ENCODE measurements at places on chromosomes 16 and 17.

- no peak for DNase-seq
Measured at GRCh38 chr17:38324772-38325171, 19.0 kb downstream of the GPR179 start.

DNA sequence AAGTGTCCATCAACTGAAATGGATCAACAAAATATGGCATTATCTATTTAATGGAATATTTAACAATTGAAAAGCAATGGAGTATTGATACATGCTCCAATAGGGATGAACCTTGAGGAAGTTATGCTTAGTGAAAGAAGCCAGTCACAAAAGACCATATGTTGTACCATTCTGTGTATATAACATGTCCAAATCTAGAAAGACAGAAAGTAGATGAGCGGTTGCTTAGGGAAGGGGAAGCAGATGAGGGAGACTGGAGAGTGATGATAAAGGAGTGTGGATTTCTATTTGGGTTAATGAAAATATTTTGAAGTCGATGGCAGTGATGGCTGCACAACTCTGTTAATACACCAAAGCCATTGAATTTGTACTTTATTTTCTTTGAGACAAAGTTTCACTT is 8.5 kb upstream of the ERN1 start:
- no peak for DNase-seq

GRCh38 chr17:17504341-17505140 is 8.3 kb upstream of the RASD1 start:
- DNase-seq, result no peak

DNA sequence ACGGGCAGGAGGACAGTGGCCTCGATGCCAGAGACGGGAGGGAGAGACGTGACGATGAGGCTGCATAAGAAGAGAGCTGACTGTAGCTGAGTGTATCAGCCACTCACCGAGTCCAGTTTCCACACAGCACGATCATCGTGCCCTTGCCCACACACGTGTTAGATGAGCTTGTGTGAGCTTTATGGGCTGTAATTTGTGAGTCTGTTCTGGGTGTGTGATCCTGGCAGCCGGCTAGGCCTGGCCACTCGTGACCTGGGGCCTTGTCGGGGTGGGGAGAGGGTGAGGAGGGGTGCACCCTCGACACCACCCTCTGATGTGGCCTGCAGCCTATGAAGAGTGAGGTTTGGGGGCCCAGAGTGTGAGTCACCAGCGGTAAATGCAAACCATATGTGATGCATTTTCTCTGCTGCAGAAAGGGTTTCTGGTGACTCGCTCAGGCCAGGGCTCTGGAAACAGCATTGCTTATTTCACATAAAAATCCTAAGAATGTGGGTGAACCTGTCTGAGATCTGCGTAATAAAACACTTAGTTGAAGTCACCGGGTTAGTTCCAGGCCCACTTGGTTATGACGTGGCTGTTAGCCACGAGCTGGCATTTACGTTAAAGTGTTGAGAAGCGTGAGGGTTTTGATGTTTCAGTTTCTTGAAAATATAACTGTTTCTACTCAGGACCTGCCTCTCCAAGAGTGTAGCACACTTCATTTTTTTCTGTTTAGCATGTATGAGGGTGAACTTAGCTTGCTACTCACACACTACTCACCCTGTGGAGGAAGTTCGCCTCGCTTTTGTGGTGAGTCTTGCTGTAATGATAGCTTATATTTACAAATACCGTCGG is 4.2 kb downstream of the METRNL start:
- DNase-seq, result no peak

DNA sequence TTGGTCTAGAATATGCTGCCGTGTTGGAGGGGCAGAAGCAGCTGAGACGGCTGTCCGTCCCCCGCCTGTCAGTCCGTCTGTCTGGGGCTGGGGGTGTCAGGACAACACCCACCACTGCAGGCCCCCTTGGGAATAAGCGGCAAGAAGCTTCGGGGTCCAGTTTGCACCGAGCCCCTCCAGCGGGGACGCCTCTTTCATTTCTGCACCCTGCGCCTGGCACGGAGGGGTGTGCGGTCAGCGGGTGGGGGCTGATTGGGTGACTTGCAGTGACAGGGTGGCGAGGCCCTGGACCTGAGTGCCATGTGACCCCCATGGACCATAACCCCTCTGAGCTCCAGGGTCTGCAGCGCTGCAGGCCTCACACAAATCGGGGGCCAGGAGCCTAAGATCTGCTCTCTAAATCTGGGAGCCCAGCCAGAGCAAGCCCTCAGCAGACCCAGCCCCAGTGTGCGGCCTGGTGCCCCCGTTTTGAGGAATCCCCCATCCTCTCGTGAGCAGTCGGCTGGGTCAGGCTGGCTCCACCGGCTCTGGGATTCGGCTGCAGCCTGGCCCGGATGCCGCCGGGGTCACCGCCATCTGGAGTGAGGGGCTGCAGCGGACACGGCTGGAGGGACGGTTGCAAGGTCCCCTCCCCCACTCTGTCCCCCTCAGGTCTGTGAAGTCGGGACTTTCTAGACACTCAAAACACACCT is 8.3 kb downstream of the CBFA2T3 start:
- DNase-seq, result no peak

GRCh38 chr16:54284931-54285413 is 1.6 kb downstream of the IRX3 start:
- no peak for DNase-seq

DNA sequence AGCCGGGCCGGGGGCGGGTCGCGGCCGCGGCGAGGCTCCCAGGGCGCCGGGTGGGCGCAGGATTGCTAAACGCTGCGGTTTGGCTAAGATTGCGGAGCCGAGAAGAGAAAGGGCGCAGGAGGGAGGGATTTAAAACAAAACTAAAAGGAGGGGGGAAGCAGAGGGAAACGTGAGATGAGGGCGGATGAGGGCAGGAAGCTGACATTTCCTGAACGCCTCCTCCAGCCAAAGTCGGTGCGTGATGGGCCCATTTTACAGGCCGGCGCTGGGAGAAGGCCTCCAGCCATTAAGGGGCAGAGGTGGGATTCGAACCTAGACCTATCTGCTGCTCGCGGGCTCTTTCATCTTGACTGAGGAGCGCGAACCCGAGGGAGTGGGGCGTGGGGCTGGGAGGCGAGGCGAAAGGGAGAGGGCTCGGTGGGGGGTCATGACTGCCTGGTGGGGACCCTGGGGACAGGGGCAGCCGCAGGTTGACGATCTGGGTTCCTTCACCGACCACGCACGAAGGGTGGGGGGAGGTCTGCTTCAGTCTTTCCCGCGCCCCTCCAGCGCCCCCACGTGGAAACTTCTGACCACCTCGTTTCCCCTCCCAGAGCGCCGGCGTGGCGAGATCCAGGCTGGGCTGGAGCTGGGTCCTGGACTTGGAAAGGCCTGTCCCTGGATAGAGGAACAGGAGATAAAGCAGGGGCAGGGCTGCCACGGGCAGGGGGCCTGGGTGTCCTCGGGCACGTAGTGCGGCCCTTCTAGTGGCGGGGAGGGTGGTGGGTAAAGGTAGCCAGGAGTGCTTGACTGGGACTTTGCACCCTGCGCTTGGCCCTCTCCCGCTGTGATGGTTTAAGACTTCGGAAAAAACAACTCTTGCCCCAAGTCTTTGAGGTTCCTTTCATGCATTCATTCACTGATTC is 3.8 kb upstream of the TAC4 start:
- no peak for DNase-seq

- no peak for DNase-seq
Measured at GRCh38 chr17:36550491-36551417, 6.0 kb downstream of the GGNBP2 start.

GRCh38 chr16:89150090-89150835 is 21.3 kb upstream of the CDH15 start:
- peak; percentile 75 for DNase-seq

- DNase-seq, result no peak
Measured at GRCh38 chr16:50671644-50672260, 9.4 kb downstream of the SNX20 start.

- peak; percentile 25 for DNase-seq
Measured at GRCh38 chr17:78759203-78759968, 22.7 kb downstream of the CYTH1 start.

DNA sequence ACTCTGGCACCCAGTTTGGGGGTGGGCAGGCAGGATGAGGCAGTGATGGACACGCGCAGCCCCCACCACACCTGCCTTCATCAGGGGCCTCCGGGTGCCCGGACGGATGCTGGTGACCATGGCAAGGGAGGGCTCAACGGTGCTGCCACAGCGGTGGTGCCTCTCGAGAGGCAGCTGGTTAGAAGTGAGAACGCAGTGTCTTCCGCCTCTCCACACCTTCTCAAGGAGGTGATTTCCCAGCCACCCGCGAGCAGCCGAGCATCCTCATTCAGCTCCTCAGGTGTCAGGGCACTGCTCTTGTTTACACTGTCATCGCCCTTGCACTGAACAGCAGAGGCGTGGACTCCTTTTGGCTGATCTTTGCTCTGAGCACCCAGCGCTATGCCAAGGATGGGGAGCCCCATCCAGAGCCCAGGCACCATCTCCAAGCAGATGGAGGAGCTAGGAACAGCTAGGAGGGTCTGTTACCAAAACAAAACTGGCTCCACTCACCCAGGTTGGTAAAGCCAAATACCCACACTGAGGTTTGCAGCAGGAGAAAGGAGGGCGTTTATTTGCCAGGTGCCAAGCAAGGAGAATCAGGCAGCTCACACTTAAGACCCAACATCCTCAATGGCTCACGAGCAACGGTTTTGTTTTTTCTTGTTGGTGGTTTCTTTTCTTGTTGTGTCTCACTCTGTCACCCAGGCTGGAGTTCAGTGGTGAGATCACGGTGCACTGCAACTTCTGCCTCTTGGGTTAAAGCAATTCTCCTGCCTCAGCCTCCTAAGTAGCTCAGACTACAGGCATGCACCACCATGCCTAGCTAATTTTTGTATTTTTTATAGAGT is 174.3 kb upstream of the TNRC6C start:
- no peak for DNase-seq

DNA sequence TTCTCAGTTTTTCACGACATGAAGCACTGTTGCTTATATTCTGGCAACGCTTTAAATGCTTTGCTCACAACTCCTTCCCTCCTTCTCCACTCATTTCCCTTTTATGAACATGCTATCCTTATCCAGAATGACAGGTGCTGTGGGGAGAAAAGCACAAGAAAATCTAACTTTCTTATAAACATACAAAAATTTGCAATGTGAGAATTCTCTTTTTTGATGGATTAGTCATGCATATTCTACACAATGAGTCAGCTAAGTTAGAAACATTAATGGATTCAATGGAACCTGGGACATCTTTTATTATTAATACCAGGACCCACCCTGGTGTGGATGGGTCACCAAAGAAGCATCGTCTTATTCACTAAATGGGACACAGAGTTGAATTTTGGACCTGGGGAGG is 234.6 kb upstream of the CDH5 start:
- DNase-seq, result no peak

GRCh38 chr17:76462556-76463290 is 4.7 kb upstream of the AANAT start:
- DNase-seq, result no peak

DNA sequence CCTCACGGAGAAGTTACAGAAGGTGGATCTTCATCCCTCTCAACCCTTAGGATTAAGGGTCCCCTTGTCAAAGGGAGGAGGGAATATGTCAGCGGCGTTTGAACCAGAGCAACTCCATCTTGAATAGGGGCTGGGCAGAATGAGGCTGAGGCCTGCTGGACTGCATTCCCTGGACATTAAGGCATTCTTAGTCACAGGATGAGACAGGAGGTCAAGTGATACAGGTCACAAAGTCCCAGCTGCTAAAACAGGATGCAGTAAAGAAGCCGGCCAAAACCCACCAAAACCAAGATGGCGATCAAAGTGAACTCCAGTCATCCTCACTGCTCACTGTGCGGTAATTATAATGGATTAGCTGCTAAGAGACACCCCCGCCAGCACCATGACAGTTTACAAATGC is 36.7 kb downstream of the RBFOX3 start:
- no peak for DNase-seq

DNA sequence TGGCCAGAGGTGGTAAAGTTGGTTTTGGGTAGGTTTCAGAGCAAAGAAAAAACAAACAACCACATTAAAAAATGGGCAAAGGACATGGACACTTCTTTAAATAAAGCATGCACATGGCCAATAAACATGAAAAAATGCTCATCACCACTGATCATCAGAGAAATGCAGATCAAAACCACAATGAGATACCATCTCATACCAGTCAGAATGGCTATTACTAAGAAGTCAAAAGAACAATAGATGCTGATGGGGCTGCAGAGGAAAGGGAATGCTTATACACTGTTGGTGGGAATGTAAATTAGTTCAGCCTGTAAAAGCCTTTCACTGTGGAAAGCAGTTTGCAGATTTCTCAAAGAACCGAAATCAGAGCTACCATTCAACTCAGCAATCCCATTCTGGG is 598.4 kb upstream of the SOX9 start:
- no peak for DNase-seq

- DNase-seq, result no peak
Measured at GRCh38 chr16:57019746-57020145, 30.4 kb downstream of the NLRC5 start.

DNA sequence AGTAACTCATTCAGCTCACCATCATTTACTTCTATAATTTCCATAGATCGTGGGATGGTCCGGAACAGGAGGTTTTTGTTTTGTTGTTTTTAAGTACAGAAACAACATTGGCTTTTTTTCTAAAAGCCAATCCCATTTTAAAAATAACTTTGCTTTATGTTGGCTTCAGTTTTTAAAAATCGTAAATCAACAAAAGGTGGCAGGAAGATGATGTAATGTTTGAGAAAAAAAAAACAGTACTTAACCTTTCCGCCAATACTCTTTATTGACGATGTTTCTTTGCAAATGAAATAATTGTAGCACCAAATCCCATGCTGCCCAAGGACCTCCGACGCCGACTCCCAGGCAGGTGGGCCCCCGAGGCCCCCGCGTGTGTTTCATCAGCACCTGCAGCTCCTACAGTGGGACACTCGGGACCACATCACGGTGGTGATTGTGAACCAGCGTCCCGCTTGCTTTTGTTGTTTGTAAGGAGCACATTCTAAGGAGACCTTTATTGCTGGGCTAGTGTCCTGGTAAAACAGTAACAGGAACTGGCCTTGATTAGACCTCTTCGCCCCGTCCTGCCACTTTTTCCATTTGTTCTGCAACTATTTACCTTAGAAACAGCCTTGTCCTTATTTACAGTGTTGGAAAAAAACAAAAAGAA is 140.2 kb upstream of the CHMP6 start:
- DNase-seq, result no peak
